NCI-H524 treated with DMSO at 0.1 percent for 48 hours (cell line): ENCODE measurements at places on chromosomes 13 and 19.
A peak's percentile ranks its signal among the peaks of the same experiment; 100 is the strongest.

DNA sequence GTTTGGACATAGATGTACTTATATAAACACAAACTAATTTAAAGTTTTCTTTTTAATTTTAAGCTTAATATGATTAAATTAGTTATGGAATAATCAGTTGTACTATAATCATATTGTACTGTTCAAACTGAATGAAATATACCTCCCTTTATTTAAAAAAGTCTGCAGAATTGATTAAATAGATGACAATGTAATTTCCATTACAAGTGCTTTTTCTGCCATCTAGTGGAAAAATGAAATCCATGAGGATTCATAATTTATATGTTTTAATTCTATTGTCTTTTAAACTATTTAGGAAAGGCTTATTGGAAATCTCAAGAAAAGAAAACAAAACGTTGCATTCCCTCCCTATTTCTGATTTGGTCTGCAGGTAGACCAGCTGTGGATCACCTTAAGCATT, 30.9 kb downstream of the MZT1 start:
- no peak for DNase-seq

GRCh38 chr19:44813841-44814470, 5.1 kb downstream of the BCAM start:
- DNase-seq = no peak

GRCh38 chr19:34502582-34503411, 21.2 kb downstream of the WTIP start:
- DNase-seq = no peak

DNA sequence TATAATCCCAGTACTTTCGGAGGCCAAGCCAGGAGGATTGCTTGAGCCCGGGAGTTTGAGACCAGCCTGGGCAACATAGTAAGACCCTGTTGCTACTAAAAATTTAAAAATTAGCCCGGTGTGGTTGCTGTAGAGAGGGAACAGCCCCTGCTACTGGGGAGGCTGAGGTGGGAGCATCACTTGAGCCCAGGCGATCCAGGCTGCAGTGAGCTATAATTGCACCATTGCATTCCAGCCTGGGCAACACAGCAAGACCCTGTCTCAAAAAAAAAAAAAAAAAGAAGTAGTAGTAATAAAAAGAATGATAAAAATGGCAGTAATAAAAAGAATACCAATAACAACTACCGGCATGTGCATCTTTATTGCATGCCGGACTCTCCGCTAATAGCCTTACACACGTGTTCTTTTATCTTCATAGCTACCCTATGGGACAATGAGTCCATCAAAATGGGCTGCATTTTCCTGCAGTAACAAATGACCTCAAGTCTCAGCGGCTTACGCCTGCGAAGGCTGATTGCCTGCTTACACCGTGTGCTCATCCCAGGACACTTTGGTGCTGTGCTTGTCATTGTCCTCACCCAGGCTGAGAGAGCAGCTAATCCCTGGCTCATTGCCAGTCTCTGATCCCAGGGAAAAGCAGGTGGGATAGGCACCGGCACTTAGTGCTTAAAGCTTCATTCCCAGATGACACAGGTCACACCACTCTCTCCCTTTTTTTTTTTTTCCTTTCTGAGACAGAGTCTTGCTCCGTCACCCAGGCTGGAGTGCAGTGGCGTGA, 14.4 kb upstream of the SYCN start:
- DNase-seq = peak; percentile 60

DNA sequence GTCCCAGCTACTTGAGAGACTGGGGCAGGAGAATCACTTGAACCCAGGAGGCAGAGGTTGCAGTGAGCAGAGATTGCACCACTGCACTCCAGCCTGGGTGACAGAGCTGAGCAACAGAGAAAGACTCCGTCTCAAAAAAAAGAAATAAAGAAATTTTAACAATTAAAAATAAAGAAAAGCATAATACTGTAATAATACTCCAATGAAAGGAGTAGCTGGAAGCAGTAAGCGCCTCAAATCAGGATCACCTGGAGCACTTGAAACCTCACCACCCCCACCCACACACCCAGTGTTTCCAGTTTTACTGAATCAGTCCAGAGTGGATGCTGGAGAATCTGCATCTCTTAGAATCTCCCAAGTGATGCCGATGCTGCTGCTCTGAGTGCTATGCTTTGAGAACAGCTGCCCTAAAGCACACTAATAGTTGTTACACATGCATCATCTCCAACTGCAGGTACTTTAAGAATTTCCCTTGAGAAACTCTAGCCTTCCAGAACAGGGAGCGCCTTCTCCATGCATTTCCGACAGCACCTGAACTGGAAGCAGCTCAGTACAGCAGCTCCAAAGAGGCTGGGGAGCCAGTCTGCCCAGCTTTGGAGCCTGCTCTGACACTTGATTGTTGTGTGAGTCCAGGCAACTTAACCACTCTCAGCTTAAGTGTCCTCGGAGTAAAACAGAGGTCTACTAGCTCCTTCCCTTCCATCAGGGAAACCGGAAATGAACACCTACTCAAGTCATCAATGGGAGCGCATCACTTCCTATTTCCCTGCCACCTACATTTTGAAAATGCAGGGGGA, 2.9 kb downstream of the ABCC4 start:
- no peak for DNase-seq

DNA sequence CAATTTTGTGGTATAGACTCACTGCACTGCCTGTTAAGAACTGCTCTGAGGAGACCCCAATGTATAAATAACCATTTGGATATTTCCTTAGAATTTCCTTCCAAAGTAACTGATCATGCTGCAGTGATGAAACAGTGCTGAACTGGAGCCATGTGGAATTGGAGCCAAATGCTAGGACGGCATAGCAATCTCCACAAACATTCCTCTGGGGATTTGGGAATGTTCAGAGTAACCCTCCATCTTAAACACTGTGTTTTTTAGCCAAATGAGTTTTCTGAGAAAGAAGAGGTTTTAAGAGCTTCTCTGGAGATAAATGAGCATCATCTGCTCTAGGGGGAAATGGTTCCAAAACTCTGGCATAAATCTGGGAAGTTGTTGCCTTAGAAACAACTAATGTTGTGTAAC, 98.2 kb downstream of the OLFM4 start:
- DNase-seq = no peak

- no peak for DNase-seq
Observed at GRCh38 chr13:100610391-100611347, 22.1 kb upstream of the GGACT start.
